ENCODE measurements at places on chromosomes 1 and 21.
A peak's percentile ranks its signal among the peaks of the same experiment; 100 is the strongest.

DNA sequence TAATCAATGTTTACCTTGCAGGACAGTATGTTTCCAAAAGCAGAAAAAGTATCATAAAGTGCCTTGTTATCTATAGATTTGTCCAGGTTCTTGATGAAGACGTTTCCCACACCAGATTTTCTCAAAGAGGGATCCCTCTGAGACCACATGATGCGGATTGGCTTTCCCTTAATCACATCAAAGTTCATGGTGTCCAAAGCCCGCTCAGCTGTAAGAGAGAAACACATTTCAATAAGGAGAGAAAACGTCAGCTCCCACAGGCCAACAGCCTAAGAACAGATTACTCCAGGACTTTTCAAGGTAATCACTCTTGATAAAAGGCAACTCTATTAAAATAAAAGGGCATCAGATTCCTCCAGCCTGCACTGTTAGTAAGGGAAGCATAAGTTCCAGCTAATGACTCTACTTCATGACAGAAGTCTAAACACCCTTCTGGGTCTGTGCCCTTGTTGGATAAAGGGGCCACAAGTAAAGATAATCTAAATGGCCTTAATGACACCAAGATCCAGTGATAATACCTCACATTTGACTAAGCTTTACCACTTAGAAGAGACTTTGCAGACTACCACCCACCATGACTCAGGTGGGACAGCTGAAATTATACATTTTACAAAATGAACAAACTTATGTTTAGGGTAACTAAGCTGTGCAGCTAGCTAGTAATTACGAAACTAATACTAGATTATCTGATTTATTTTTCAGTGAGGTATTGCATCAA is 4.1 kb downstream of the PABPC4 start:
- no peak for DNase-seq

DNA sequence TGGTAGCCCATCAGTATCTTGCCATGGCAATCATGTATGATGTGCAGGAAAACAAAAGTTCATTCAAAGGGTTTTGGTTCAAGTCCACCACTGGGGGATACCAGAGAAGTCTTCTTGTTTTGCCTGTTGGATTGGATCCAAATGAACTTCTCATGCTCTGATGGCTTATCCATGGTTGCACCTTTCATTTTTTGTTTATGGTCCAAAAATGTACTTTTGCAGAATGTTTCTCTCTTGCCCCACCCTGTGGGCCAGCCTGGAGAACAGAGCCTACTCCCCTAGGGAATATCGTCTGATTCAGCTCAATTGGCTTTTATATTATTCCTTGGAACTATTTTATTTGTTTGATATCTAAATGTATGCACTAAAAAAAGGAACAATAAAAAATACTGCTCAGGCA is 20.1 kb upstream of the CLCA1 start:
- DNase-seq: no peak

- no peak for DNase-seq
These were observed 136.6 kb upstream of the IVNS1ABP start for GRCh38 chr1:185453496-185454192.

GRCh38 chr21:38234395-38235142 is 22.2 kb upstream of the KCNJ15 start:
- DNase-seq: no peak

GRCh38 chr1:119310301-119310700 is 58.3 kb upstream of the HAO2 start:
- no peak for DNase-seq

GRCh38 chr1:2251786-2252185 is 23.7 kb downstream of the SKI start:
- DNase-seq: no peak

DNA sequence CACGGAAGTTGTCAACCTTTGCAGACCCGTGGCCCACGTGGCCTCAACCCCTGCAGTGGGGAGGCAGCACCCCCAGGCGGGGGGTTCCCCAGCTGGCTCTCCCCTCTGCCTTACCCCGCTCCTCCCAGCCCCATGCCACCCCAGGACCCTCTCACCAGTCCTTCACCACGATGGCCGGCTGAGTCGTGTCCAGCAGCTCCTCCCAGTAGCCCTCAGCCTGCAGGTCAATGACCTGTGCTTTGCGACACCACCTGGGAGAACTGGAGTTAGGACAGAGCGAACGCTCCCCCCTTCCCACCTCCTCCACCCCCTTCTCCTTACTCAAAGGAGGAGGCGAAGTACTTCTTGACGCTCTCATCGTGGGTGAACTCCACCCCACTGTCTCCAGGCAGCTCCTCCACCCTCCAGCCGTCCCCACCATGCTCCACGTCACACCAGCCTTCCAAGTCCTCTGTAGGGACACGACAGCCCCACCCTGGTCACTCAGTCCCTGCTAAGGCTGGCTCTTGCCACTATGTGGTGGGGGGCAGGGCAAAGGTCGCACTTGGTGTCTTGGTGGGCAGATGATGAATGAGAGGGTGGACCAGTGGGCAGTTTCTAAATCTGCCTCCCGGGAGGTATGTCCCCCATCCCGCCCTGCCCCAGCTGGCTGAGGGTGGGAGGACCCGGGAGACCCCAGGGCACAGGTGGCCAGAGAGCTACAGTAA is 4.5 kb downstream of the FBXO2 start:
- no peak for DNase-seq

DNA sequence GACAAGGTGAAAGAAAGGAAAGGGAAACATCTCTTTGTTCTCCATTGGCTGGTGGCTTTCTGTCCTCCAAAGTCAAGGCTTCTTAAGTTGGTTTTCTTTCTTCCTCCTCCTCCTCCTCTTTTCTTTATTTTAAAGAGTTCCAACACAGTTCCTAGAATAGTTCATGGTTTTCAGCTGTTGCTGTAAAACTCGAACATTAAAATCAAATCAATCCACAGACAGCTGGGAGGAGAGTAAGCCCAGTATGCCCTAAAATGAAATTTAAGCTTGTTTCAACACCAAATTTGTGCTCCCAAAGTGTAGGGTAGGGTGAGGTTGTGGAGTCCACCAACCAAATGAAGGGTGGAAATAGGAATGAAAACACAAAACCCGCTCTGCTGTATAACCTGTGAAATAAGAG is 10.5 kb upstream of the CPLANE2 start:
- DNase-seq: no peak

GRCh38 chr1:47192458-47193384 is 2.9 kb upstream of the PDZK1IP1 start:
- DNase-seq: peak; percentile 43

DNA sequence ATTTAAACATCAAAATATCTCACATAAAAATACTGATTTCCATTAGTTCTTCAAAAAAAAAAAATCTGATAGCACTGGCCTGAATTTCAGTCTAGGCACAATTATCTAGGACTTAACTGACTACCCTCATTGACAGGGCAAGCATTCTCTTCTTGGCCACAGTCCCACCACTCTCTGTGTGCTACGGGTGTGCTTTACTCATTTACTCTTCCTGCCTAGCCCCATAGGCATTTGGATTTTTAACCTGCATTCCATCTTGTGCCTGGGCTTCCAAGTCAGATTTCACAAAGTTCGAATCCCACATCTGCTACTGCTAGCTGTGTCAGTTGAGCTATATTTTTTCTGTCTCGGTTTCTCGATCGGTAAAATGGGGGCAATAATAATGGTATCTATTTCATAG is 38.0 kb downstream of the PTPN14 start:
- no peak for DNase-seq

- no peak for DNase-seq
These were observed 35.6 kb upstream of the NEK7 start for GRCh38 chr1:198121056-198121826.

DNA sequence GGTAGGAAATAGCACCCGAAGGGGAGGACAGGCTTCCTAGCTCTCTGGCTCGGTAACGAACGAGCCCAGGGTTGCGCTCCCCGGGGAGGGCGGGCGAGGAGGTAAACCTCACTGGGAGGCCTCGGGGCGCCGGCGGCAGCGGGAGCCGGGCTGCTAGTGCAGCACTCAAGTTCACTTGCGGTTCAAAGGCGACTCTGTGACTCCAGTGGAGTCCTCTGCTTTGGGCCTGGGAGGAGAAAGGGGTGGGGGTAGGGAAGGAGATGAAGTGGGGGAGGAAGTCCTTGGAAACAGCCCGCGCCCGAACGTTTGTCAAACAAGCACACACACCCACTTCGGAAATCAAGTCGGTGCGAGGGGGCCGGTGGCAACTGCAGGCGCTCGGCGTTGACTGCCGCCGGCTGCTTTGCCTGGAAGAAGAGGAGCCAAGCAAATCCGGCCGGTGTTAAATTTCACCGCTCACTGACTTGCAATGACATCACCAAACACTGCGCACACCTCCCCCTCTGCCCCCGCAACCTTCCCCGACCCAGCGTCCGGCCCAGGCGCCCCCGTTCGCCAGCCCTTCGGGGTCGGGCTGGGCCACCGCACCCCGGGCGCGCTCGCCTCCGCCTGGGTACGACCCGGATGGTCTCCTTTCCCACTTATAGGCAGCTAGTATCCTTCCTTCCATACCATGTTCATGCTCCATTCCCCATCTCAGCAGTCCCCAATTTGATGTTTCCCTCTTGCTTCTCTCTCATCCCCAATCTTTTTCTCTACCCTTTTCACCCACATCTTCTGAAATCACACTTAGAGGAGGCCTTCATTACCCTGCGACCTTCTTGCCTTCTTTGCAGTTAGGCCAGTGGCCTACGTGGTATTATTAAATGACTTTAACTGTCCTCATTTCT is at the start of gene COL24A1:
COL24A1 (minus strand) TSS at position 207 of the 890 bp plus-strand sequence. CDS start 376 bp downstream, outside the sequence.
- DNase-seq: no peak

- DNase-seq: no peak
These were observed 11.7 kb downstream of the CNIH4 start for GRCh38 chr1:224368409-224368808.

- no peak for DNase-seq
These were observed 68.7 kb upstream of the LRIF1 start for GRCh38 chr1:111032295-111032897.

- DNase-seq: no peak
These were observed 29.4 kb upstream of the SOD1 start for GRCh38 chr21:31629972-31630711.

DNA sequence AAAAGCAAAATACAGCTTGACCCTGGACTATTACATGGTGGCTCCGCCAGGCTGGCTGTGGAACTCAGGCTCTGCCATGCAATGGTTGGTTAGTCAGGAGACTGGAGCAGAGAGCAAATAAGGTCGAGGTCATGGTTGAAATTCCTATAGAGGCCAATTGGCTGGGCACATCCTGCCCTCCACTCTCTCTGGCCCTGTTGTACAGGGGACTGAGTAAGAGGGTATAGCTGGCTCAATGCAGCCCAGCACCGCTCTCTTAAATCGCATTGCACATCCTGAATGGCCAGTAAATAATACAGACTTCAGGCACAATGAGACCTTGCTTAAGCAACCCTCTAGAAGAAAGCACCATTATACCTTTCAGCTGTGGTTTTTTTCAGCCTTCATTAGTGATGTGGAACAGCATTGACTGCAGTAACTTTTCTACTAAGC is 59.3 kb upstream of the PPP2R5A start:
- no peak for DNase-seq

- DNase-seq: no peak
These were observed 15.7 kb upstream of the FGR start for GRCh38 chr1:27650539-27651175.

- DNase-seq: no peak
These were observed 244.0 kb upstream of the VAMP3 start for GRCh38 chr1:7526867-7527732.

GRCh38 chr1:209433649-209434031 is 149.9 kb upstream of the CAMK1G start:
- DNase-seq: no peak

GRCh38 chr1:31261916-31262315 is 22.2 kb upstream of the NKAIN1 start:
- DNase-seq: no peak

DNA sequence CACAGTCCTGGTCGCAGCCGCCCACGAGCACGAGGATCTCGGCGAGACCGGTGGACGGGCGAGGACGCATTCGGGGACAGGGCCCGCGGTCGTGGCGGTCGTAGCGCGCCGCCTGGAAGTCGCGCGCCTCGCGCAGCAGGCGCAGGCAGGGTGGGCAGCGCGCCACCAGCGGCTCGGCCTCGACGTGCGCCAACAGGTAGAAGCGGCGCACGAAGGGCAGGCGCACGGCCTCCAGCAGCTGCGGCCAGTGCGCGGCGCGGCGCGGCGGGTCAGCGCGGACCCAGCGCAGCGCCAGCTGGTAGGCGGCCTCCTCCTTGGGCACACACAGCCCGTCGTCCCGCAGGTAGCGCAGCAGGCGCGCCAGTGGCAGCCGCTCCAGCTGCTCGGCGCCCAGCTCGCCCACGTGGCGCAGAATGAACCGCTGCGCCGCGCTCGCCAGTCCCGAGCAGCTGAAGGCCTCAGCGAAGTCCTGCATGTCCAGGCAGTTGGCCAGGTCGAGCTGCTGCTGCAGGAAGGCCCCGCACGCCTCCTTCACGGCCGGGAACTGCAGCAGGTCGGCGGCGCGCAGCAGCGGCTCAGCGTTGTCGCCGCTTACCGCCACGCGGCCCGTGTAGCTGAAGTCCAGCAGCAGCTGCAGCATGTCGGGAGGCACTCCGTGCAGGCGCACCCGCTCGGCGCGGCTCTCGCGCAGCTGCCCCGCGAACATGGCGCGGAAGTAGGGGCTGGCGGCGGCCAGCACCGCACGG is 573 bp downstream of the KLHL21 start:
- DNase-seq: peak; percentile 23

DNA sequence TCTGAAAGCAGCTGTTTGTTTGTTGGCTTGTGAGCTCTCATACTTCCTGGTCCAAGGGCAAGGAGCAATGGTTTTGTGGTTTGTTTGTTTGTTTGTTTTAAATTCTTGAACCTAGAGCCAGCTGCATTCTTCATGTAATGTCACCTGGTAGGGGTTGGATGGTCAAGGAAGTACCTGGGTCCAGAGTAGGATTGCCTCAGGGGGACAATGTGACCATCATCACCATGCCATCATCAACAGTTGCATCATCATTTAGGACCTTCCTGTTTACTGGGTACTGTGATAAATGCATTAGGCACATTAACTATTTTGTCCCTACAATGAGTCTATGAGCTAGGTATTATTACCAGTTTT is 14.7 kb upstream of the MYOG start:
- DNase-seq: no peak

GRCh38 chr1:167611983-167612382 is 18.0 kb upstream of the RCSD1 start:
- DNase-seq: no peak

DNA sequence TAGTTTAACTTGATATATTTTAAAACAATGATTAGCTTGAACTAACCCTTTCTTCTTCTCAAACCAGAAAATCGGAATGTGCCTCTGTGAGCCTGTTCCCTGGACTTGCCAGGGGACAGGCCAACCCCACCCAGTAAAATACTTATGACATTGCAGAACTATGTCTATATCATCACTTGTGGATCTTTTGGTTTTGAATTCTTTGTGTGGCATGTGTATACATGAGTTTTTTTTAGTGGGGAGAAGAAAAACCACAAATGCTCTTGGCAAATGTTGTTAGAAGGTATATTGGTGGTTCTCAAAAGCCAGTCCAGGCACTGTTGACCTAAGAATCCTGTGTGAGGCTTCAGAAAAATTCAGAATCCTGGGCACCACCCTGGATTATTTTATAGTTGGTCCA is 347.4 kb downstream of the SIPA1L2 start:
- no peak for DNase-seq
